Stimulated activated CD8-positive, alpha-beta memory T cell treated with anti-CD3 and anti-CD28 coated beads, Interleukin-2, amount 100 ng/mL, for 1 hour (primary cell): ENCODE measurements at places on chromosomes 7 and 10.

DNA sequence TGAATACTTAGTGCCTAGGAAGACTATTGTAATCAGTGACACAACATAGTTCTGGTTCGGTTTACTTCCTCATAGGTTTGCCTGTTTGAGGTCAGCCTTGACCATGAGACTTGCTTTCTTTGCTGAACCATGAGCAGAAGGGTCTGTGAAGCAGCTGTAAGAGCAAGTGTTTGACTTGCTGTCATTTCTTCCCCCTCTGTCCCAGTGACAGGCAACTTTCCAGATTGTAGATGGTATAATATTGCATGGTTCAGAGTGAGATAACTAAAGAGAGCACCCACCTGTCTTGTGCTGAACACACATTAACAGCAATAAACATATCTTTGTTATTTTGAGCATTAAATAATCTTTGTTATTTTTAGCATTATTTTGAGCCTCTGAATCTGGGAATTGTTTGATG is 9.3 kb upstream of the RTKN2 start:
- DNase-seq = no peak

GRCh38 chr10:86486856-86487255 is 34.7 kb downstream of the WAPL start:
- DNase-seq = no peak

- DNase-seq = no peak
These were observed 2.9 kb downstream of the NPM3 start for GRCh38 chr10:101780187-101780817.

DNA sequence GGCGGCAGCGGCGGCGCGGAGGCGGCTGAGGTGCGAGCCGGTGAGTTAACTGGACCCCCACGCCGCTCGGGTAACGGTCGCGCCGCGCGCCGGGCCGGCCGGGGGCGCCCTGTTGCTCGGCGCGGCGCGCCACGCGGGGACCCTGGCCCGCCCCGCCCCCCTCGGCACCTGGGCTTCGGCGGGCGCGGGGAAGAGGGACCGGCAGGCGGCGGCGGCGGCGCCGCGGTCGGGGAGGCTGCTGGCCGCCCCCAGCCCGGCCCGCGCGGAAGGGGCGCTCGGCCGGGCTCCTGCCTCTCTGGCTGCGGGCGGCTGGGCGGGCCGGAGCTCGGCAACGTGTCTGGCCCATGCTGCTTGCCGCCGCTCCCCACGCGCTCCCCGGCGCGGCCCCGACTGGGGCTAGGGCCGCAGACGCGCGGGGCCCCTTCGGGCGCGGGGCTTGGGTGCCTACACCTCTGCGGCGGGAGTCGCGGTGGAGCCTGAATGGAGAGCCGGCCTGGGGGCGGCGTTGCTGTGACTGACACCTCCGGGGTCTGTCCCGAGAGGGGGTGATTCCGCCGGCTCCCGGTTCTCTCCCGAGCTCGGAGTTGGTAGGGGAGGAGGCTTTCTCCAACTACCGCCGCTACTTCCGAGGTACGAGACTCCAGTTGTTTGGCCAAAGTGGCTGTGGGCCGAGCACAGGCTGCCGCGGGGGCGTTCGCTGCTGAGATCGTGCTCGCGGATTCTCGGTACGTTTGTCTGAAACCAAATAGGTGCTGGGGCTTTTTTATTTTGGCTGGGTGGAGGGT is 494 bp downstream of the PALS2 start:
- peak; percentile 12 for DNase-seq

- DNase-seq = no peak
These were observed 100.3 kb downstream of the CTBP2 start for GRCh38 chr10:125060026-125060425.

GRCh38 chr10:31770307-31770902 is 158.2 kb downstream of the ARHGAP12 start:
- peak; percentile 25 for DNase-seq

DNA sequence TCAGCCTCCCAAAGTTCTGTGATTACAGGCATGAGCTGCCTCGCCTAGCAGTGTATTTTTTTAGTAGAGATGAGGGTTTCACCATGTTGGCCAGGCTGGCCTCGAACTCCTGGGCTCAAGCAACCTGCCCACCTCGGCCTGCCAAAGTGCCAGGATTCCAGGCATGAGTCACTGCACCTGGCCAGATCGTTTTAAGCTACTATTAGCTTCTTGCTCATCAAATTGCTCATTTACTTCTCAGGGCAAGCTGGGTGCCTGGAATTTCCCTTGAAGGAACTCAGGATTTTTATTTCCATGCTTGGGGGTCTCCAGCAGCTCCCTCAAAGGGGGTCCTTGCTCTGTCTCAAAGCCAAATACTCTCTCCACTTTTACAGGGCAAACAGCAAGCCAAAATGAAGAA is 798.0 kb upstream of the AUTS2 start:
- DNase-seq = no peak

DNA sequence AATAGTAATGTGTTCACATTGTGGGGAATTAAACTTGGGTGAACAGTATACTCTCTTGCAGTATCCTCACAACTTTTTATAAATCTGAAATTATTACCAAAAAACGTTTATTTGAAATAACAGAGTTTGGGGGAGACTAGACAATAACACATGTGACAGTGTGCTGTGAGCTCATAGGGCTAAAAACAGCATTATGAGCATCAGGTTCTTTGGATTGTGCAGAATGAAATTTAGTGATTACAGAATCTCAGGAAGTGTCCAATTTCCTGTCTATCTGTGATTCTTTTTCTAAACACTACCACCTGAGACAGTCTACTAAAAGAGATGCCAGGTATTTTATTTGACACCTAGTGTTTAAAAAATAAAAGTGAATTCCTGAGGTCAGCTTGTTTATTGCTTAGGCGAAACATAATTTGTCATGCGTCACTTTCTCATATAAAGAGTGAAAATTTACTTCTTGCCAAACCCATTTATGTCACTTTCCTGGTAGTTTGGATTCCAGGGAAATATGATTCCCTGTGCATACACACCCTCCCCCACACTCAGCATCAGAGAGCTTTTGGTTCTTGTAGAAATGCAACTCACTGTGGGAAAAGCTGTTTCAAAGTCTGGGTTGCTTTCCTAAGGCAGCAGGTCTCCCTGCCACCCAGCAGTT is 71.2 kb downstream of the AOAH start:
- DNase-seq = no peak

DNA sequence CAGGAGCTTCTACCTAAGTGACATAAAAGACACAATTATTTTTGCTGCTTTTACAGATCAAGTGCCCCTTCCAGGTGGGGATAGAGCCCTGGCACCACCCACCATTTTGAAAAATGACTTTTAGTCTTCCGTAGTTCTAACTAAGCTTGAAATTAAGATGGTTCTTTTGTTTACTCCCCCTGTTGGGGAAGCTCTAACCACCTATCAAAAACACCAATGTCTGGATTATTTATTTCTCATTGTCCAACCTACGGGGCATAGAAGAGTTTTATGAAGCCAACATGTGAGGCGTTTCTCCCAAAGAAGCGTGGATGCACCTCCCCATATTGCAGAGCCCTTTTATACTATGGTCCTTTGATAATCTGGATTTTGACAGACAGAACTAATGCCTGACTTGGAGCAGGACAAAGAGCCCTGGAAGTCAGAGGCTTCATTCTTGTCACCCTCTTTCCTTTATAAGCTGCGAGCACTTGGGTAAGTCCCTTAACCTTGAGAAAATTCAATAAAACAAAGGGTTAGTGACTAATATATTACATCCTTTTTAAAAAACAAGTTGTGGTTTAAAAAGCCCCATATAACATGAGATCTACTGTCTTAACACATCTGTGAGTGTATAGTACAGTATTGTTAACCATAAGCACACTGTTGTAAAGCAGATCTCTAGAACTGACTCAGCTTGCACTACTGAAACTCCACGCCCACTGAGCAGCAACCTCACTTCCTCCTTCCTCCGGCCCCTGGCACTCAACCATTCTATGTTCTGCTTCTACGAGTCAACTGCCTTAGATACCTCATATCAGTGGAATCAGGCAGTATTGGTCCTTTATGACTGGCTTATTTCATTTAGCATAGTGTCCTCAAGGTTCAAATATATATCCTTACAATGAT is 67.5 kb downstream of the ATXN7L1 start:
- peak; percentile 50 for DNase-seq

DNA sequence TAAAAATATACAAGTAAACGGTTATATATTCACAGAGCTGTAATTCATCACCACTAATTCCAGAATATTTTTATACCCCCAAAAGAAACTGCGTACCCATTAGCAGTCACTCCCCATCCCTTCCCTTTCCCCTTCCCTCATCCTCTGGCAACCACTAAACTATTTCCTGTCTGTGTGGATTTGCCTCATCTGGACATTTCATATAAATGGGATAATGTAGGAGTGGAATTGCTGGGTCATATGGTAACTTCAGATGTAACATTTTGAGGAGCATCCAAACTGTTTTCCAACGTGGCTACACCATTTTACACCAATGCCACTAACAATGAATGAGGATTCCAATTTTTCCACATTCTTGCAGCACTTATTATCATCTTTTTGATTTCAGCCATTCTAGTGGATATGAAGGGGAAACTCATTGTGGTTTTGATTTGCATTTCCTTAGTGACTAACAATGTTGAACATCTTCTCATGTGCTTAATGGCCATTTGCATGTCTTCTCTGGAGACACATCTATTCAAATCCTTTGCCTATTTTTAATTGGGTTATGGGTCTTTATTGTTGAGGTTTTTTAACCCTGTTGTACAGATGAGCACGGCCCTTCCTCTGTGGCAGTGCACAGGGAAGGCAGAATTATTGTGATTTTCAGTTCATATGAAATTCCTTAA is 79.2 kb downstream of the RBM20 start:
- DNase-seq = no peak

DNA sequence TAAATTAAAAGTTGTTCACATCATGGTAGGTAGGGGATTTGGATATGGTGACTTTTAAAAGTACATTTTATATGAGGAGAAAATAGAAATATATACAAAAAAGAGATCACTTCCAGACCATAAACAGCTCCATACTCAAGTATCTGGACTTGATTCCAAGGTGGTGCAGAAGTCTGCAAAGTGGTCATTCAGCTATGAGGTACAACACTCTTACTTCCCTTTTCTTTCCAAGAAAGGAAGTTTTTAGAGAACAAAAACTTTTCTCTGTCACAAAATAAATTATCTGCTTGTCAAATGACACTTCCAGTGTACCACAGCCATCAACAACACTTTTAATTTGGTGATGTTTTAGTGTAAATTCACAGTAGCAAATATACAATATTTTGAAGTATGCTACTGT is 1013.5 kb downstream of the GATA3 start:
- no peak for DNase-seq

GRCh38 chr10:49309691-49310411 is 10.9 kb downstream of the C10orf71 start:
- no peak for DNase-seq
